ENCODE measurements at places on chromosomes 6 and 20.

GRCh38 chr20:9163251-9163650 lies 94.4 kb downstream of the PLCB4 start:
- DNase-seq: no peak

- no peak for DNase-seq
Observed at GRCh38 chr20:57993716-57994431, 234.6 kb downstream of the ANKRD60 start.

GRCh38 chr6:161410736-161411135 lies 136.9 kb upstream of the AGPAT4 start:
- no peak for DNase-seq

DNA sequence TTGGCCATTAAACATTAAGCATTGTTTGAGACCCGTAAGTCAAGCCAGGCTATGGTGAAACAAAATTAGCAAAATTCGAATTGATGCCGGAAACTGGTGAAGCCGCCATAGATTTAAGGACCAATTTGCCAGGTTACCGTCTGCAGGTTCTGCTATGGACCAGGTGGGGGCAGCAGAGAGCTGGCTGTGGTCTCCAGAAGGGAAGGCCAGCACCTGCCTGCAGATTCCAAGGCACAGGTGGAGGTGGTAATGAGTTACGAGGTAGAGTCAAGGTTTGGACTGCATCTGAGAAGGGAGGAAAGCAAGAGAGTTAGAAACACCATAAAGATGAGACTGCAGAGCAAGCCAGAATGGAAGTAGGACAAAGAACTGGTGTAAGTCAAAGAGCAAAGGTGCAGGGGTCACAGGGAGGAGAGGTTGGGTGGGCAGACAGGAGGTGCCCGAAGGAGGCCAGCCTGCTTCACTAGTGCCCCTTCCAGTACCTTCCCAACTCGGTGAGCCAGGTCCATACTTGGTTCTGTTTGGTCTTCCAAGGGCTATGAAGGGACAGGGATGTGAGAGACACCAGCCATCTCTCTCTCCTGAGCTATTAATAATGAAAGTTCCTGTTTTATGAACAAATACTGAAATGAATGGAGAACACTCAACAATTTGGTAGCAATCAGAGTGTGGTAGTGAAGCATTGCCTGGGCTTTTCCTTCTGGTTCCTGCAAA lies 131.6 kb upstream of the ESR1 start:
- peak; percentile 0 for DNase-seq

Data from NCI-H1092 (cell line).